H7 (cell line): ENCODE measurements at places on chromosomes 3 and 15.

DNA sequence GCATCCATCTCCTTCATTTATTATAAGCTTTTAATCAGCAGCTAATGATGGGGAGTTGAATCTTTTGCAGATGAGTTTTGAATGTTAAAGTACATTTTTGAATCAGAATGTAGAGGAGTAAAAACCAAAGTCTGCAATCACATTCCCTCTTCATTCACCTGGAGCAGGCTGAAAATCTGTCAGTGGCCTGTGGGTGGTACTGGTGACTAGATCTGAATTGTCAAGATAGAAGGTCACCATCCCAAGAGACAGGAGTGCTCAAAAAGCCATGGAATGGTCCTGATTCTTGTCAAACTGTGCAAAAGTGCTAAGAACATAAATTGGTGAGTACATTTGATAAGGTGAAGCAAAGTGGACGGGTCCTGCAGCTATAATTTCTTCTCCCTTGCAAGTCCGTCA, 881.3 kb upstream of the NR2F2 start:
- no peak for DNase-seq

- peak; percentile 5 for DNase-seq
Observed at GRCh38 chr15:68814596-68814995, 6.1 kb downstream of the ANP32A start.

- DNase-seq: no peak
Observed at GRCh38 chr3:96209699-96210098, 604.7 kb upstream of the EPHA6 start.

DNA sequence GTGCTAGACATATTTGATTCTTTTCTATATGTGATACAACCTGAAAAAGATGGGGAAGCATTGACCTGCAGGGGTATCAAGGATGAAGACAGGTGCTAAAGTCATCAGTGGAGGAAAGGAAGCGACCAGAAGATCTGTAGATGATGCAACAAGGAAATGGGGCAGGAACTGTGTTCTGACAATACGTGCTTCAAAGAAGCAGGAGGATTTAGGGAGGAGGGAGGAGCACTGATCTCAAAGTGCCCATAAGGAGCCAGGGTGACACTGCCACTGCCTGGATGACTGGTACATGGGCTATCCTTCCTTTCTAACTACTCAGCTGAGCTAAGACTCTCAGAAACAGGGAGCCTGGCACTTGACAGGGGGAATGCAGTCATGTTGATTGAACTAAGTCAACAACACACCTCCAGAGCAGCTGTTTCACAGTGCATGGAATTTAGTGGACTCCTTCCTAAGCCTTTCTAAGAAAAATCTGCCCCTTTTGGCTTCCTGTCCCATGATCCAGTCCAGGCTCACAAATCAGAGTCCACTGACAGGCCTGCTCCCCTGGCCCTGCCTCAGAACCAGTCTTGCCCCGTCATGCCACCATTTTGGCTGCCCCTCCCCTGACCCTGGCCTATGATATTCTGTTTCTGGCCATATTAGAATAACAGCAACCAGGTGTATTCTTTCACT, 12.0 kb downstream of the LYSMD4 start:
- DNase-seq: no peak
